ENCODE measurements at places on chromosomes 2 and 18.

DNA sequence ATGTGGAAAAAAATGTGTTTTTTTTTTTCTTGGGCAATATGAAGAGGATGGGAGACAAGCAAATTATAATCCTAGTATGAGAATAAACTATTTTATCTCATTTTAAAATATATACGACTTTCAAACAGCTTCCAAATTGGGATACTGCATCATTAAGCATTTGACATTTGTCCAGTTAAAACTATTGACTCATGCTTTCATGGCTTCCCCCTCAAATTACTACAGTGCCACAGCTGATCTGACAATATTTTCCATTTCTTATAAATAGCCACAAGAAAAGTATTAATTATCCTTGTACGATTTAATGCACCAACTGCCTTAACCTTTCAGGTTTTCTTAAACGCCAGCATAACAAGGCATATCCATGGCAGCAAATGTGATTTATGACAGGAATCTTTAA lies 1134.8 kb upstream of the ZEB2 start:
- no peak for DNase-seq

- DNase-seq: no peak
These were observed 24.7 kb upstream of the MBP start for GRCh38 chr18:77157312-77157711.

DNA sequence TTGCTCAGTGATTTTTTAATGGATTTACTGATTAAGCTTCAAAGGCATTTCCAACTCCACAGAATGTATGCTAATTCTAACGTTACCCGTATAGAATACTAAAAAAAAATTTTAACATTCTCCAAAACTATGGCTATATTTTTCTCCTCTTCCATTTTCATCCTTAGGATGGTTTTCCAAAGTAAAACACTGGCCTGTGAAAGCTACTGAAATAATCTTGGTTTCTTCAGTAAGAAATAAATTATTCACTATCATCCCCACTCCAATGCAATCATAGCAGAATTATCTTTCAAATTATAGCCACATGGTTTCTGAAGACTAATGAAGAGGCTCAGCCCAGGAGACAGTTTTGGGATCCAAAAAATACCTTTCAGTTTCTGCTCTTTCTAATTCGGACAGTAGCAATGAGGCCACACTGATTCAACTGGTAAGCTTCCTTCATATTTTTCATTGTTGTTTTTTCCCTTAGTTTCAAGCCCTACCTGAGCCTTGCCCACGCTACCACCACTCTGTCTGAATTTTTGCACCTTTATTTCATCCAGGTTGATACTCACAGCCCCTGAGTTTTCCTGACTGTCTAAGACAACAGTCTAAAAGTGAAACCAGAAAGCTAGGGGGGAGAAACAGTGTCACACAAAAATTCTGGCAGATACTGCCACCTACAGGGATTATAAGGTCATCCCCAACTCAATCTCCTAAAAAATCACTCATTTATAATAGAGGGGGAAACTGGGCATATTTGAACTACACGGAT lies 887.9 kb downstream of the NRXN1 start:
- DNase-seq: peak; percentile 63

DNA sequence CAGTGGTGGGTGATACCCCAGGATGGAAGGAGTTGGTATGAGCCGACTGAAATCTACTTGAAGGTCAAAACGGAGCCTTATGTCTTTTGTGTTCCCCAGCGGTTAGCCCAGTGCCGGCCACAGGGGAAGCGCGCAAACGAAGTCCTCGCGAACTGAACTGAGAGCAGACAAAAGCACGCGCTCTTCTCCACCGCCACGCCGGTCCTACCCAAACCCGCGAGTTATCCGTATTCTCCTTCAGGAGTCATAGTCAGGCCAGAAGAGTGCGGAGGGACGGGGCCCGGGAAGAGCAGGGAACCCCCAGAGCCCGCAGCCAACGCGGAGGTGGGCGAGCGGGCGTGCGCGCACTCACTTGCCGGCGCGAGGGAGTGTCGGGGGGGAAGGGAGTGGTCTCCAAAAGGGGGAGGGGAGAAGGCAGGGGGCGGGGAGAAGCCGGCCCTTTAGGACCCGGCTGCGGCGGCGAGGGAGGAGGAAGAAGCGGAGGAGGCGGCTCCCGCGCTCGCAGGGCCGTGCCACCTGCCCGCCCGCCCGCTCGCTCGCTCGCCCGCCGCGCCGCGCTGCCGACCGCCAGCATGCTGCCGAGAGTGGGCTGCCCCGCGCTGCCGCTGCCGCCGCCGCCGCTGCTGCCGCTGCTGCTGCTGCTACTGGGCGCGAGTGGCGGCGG lies at the start of gene IGFBP2:
IGFBP2 (plus strand) TSS at position 469 of the 664 bp plus-strand sequence; CDS start at position 573, 104 bp downstream.
- DNase-seq: peak; percentile 56

- DNase-seq: peak; percentile 52
These were observed 664 bp downstream of the CAMKMT start for GRCh38 chr2:44362207-44363015.

DNA sequence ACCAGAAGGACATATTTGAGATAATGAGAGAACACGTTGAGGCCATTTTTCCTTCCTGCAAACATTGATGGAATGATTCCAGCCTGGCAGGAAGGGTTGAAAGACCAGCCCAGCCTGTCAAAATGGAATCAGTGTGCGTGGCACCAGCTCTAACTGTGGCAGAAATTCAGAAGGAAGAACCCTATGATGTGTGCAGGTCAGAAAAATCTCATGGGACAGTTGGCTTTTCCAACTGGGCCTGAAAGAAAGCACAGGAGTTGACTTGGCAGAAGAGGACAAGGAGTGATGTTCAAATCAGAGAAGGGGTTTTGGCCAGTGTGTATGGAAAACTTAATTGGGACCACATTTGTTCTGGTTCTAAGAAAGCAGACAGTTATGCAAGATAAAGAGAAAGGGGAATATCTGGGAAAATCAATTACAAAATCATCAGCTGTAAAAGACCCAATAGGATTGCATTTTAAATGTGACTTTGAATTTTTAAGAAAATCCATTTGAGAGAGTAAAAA lies 192.8 kb upstream of the PID1 start:
- DNase-seq: no peak

- no peak for DNase-seq
These were observed 91.3 kb upstream of the GLS start for GRCh38 chr2:190789074-190790004.

DNA sequence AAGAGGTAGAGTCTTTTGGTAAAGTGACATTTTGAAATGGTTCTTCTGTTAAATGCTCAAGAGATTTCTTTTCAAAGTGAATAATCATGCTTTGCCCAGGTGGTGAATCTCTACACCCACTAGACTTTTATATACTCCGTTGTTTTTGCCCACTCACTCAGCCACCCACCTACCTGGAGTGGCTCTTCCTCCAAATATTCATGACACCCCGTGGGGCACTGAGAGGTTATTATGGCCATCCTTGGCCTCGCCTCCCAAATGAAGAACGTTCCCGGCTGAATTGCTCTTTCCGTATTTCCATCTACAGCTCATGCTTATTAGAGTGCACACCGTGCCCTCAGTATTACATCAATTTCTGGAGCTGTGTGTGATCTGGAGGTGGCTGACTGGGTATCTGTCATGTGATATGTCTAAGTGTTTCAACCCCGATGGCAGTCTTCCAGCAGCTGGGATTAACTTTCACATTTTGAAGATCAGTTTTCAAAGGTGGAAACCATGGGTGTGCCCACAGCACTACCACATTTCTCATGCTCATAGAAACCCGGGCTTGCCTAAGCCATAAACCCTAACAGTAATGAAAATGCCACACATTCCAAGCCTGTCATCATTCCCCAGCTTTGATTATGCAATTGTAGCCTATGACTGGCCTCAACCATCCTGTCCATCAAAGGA lies 406.6 kb upstream of the MMADHC start:
- DNase-seq: peak; percentile 96
